ENCODE measurements at places on chromosomes 11 and 22. TPM values are rescaled to one million over a fixed set of nuclear protein-coding genes. Genes with fewer than 3 reads are reported as not detected.

Gene RAB38
- total RNA-seq, result 3.7 TPM

Gene MMP10
- total RNA-seq, result not detected

Gene RTL10
- total RNA-seq, result 16.7 TPM

Gene SEPTIN3
- total RNA-seq, result 7.2 TPM

Gene EFCAB6
- total RNA-seq, result not detected

Gene OR8D1
- not detected for total RNA-seq

Gene TTC28
- 3.7 TPM for total RNA-seq

Gene ANO9
- 77.6 TPM for total RNA-seq

Gene PRODH
- 0.34 TPM for total RNA-seq

Gene ESAM
- total RNA-seq, result 0.41 TPM

Gene CDCA5
- 72.1 TPM for total RNA-seq

Gene OR10A2
- total RNA-seq, result not detected

Gene MYBPC3
- not detected for total RNA-seq

Gene OR4A16
- total RNA-seq, result not detected

Gene NLRP14
- 0.24 TPM for total RNA-seq

Gene CTSC
- 235 TPM for total RNA-seq

Gene HEPN1
- total RNA-seq, result not detected

Gene NXPE2
- total RNA-seq, result not detected

Gene TNKS1BP1
- total RNA-seq, result 14.1 TPM

Data from T-helper 1 cell treated with Interleukin-12 subunit alpha and Interleukin-12 subunit beta and Interleukin-4 antibody, amounts not matched to agents 30 ng/mL and 1 ng/mL, for 36 hours (primary cell).